Hepatic stellate cell (primary cell): ENCODE measurements at places on chromosomes 13 and 19.

GRCh38 chr13:66405908-66406802 lies 824.0 kb downstream of the PCDH9 start:
- DNase-seq = peak; percentile 11

GRCh38 chr13:73696271-73696670 lies 437.9 kb downstream of the KLF12 start:
- DNase-seq = no peak

DNA sequence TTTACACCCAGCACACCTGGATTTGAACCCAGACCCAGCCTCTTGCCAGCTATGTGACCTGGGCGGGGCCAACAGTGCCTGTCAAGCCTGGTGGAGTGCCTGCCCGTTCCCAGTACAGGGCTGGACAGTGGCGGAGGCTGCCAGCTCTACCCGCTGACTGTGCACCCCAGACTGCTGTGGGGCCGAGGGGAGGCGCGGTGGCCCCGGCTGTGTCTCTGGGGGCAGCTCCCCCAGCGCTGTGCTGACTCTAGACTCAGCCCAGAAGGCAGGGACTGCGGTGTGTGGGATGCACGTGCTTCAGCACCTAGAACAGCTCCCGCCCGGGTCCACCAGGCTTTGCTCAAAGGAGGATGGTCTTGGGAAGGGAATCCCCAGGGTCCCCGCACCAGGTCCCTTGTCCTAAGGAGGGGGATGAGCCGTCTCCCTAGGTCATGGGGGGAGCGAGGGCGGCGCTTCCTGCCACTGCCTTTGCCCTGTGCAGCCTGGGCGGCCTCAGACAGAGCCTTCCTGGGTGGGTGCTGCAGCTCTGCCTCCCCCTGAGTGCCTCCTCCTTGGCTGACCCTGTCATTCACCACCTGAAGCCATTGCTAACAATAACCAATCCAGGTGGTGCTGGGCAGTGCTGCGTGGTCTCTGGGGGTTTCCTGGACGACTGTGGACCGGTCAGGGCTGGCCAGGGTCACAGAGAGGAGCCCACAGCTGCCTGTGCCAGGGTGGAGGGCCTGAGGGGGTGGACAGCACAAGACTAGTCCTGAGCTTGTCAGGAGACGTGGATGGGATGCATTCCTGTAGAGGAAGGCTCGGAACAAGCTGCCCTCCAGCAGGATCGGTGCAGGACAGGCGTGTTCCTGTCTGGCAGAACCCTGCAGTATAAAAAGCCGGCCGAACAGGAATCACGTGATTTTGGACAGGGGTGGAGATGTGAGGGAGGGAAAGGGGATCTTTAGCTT lies 18.6 kb downstream of the TMEM255B start:
- DNase-seq = no peak

DNA sequence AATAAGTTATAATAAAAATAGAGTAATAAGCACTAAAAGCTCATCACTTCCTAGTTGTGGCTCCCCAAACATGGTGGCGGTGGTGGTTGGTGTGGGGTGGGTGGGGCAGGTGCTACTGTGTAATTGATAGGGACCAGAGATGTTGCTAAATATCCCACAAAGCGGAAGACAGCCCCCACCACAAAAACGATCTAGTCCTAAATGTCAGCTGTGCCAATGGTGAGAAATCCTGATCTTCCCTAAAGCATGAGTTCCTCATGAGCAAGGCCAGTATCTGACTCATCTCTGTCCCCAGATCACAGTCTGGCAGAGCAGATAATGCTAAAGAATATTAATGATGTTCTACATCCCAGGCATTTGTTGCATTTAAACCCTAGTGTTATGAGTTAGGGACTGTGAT lies 1.9 kb upstream of the EDDM13 start:
- peak; percentile 18 for DNase-seq

GRCh38 chr13:91408971-91409370 lies 10.6 kb downstream of the GPC5 start:
- no peak for DNase-seq

DNA sequence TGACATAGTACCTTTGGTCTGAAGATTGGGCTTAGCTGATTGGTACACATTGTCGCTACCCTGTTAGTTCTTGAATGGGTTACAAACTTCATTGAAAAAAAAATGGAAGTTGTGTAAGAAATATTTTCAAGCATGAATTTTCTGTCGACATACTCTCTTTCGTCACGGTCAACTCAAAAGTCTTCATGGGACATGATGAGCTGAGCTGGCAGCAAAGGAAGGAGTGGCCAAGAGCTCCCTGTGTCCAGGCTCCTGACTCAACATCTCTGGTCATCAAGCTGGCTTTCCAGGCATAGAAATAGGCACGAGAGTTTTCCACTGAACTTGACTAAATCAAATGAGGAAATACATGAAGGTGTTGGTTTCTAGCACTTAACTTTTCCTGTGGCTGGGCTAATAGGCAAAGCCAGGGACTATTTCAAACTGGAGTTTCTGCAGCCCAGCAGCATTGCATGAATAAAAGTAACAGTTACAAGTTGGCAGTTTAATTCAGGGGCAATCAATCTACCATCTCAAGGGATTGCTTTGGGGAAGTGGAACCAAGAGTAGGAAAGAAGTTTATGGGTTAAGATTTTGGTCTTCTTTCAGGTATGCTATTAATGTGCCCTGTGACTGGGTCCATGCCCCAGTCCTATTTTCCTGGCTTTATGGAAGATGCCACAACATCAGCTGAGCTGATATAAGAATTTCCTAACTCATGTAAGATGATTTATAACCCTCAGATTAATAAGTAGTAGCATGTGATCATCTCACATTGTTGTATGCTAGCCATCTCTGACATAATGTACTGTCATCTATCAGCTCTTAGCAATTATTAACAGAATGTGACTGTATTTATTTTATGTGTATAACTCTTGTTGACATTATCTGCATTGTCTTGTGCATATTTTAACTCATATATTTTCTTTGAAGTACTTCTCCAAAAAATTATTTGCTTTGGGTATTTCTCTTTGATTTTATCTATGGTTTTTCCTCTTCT lies 385.8 kb downstream of the DLEU7 start:
- no peak for DNase-seq

DNA sequence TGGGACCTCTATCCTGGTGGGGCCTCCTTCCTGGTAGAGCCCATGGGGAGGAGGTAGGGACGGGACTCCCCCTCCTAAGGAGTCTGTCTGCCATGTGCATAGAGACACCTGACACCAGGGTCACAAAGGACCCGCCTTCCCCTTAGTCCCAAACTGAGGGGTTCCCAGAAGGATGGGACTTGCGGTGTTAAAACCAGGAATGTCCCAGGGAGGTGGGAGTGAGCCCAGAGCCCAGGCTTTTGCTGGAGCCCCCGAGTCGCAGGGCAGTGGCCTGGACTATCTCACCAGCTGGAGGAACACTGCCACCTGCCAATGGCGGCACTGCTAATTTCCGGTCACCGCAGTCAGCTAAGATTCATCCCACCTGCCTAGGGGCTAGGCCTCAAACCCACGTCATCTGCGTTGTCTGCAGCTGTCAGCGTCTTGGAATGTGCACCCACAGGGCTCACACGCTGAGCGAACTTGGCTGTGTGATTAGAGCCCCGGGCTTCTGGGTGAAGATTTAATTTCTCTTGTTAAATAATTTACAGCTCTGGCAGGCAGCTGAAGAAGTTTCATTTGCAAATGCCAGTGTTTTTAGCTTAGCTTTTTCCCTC lies 31.9 kb upstream of the ATP11A start:
- no peak for DNase-seq

DNA sequence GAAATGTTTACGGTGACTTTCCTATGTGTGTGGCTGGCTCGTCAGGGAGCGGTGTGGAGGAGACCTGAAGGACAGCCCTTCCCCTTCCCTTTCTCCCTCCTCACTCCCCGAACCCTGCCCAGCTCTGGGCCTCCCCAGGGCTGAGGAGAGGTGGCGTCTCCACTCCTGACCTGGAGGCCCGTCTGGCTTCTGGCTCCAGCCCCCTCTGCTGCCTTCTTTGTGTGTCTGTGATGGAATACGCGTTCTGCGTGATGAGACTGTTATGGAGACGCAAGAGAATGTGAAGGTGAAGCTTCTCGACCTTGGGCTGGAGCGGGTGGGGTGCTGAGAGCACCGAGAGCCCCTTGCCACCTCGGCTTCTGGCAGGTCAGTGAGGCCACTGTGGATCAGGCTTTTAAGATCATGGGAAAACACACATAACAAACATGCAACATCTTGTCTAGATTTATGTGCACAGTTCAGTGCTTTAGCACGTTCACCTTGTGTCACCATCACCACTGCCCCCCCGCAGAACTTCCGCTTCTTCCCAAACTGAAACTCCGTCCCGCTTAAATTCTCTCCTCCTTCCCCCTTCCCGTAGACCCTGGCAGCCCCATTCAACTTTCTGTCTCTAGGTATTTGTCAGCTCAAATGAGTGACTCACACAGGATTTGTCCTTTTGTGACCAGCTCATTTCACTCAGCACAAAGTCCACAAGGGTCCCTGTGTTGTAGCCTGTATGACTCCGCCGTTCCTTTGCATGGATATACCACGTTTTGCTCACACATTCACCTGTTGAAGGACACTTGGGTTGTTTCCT lies 24.7 kb downstream of the ATP11A start:
- DNase-seq = no peak

DNA sequence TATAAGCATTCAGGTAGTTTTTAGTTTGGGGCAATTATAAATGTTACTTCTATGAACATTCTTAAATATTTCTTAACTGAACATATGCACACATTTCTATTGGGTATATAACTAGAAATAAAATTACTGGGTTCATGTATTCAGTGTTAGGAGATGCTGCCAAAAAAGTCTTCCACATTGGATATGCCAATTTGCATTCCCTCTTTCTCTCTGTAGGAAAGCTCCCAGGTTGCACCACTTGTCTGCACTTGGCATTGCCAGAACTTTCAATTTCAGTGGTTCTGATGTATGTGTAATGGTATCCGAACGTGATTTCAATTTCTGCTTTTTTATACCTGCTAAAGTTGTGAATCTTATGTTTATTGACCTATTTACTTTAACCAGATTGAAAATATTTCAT lies 972.1 kb upstream of the PRR20A start:
- no peak for DNase-seq

GRCh38 chr19:47762151-47762550 lies 16.4 kb upstream of the SELENOW start:
- DNase-seq = no peak

GRCh38 chr13:73880365-73880764 lies 253.8 kb downstream of the KLF12 start:
- no peak for DNase-seq

DNA sequence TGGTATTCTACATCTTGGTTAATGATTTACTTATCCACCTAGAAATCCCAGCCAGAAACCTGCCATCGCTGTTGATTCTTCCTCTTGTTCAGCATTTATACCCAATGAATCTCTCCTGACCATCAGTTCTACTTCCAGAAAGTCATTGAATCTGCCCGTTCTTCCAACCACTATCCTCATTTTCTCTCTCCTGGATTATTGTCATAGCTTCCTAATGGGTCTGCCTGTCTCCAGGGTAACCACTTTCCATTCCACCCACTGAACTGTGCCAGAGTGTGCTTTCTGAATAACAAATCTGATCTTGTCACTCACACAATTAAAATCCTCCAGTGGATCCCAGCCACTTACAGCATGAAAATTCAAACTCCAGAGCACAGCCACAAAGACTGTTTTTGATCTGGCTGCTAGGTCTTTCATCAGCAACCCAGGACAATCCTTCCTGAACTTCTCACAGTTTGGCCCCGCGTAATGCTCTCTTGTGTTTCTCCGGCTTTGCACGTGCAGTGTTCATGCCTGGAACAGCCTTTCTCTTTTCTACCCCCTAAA lies 330.6 kb downstream of the SPRY2 start:
- no peak for DNase-seq

DNA sequence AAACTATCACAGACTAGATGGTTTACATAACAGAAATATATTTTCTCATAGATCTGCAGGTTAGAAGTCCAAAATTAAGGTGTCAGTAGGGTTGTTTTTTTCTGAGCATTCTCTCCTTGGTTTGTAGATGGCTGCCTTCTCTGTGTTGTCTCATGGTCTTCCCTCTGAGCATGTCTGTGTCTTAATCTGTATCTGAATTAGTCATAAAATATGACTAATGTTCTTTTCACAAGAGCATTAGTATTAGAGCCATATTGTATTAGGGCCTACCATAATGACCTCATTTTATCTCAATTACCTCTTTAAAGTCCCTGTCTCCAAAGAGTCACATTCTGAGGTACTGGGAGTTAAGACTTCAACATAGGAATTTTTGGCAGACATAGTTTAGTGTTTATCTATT lies 77.2 kb upstream of the OBI1 start:
- DNase-seq = no peak

DNA sequence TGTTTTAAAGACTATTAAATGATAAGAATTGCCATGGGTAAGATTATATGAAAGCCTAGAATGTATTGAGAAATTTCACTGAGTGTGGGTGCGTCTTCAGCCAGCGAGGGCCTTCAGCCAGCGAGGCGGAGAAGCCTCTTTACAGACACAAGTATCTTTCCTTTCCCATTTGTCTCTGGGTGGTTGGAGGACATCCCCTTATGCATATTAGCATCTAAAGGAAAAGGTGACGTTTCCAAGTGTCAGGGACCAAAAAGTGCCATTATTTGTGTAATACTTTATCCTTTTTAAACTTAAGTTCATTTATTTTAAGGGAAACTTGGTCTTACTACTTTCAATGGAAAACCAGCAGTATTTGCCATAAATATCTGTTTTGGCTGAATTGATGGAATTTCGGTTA lies 22.2 kb downstream of the SMARCA4 start:
- no peak for DNase-seq

- DNase-seq = no peak
Observed at GRCh38 chr13:111165241-111166010, 50.3 kb downstream of the ARHGEF7 start.

DNA sequence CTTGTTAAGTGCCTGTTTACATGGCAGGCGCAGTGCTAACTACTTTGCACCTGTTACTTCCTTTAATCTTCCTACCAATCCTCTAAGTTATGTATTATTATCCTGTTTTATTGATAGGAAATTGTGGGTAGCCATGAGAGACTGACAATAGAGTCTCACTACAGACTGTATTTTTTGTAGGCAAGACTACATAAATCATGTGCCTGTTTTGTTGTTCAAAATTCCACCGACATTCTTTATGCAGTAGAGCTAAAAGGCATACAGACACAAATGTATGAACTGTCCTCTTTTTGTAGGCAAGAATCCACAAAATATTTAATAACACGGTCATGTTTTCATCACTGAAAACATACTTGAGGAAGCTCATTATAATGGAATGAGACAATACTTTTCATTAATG lies 205.5 kb downstream of the NALCN start:
- DNase-seq = no peak

GRCh38 chr19:5154129-5154798 lies 185.4 kb downstream of the KDM4B start:
- DNase-seq = no peak

DNA sequence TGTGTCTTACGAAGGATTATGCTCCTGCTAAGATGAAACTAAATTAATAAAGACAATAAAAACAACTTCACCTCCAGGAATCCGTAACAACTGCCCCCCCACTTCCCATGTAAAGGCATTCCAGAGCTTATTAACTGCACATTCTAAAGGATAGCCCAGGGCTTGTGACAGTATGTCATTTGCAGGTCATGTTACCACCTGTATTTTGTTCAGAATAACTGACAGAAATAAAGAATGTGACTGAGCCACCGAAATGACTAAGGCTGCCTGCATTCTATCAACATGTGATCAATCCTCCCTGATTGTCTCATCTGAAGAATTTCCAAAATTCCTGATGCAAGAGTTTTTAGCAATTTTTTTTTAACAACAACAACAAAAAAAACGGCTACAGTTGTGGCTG lies 117.2 kb downstream of the MIPEP start:
- no peak for DNase-seq
